ENCODE measurements at places on chromosomes 5 and 9. TPM values are rescaled to one million over a fixed set of nuclear protein-coding genes. Genes with fewer than 3 reads are reported as not detected.

DNA sequence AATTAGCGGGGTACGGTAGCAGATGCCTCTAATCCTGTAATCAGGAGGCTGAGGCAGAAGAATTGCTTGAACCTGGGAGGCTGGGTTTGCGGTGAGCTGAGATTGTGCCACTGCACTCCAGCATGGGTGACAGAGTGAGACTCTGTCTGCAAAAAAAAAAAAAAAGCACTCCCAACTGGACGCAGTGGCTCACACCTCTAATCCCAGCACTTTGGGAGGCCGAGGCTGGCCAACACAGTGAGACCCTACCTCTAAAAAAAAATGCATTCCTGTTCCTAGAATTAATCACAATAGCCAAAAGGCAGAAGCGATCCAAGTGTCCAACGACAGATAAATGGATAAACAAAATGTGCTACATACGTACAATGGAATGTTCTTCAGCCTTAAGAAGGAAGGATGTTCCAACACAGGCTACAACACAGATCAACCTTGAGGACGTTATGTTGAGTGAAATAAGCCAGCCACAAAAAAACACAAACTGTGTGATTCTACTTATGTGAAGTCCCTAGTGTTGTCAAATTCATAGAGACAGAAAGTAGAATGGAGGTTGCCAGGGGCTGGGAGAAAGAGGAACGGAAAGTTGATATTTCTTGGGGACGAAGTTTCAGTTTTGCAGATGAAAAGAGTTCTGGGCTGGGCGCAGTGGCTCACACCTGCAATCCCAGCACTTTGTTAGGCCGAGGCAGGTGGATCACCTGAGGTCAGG, 13.8 kb downstream of the FAM78A start:
- no peak for DNase-seq
- H3K27me3 ChIP-seq, result no peaks in the 10 kb centered on the region
- H3K27ac ChIP-seq, result peak overlapping the region; percentile 75
- peaks cover 54% of the 10 kb centered on the region for H3K4me1 ChIP-seq
- peaks cover 44% of the 10 kb centered on the region for H3K36me3 ChIP-seq

BAG1 gene
- total RNA-seq, result 63.8 TPM

DNA sequence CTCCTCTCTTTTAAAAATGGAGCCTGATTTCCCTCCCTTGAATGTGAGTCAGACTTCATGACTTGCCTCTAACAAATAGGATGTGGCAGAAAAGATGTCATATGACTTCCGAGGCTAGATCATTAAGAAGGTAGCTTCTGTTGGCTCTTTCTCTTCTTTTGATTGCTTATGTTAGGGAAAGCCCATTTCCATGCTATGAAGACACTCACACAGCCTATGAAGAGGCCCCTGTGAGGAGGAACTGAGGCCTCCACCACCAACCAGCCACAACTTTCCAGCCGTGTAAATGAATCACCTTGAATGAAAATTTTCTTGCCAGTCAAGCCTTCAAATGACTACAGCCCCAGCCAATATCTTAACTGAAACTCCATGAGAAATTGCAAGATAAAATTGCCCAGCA, 413.4 kb downstream of the TMEM38B start:
- peaks cover 2% of the 10 kb centered on the region for H3K27me3 ChIP-seq
- H3K4me3 ChIP-seq, result no peak overlapping the region
- no peak overlapping the region for H3K27ac ChIP-seq
- no peaks in the 10 kb centered on the region for H3K4me1 ChIP-seq

DNA sequence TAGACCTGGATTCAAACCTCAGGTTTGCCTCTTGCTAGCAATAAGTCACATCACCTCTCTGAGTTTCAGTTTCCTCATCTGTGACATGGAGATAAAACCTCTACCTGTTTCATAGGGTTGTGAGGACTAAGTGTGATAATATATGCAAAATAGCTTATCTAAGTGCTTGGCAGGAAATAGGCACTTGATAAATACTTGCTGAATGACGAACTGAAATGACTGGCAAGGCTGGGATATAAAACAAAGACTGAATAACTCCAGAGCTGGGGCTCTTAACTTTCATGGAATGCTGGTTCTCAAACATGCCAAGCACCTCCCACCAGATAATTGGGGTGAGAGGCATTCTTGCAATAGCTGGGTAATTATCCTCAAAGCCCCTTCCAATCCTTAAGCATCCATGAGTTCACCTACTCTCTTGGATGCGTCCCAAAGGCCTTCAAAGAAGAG, 87.6 kb downstream of the ADRB2 start:
- H3K27ac ChIP-seq, result no peak overlapping the region
- H3K36me3 ChIP-seq, result no peaks in the 10 kb centered on the region
- H3K4me3 ChIP-seq, result no peak overlapping the region
- peaks cover 7% of the 10 kb centered on the region for H3K27me3 ChIP-seq
- peaks cover 5% of the 10 kb centered on the region for H3K4me1 ChIP-seq

DNA sequence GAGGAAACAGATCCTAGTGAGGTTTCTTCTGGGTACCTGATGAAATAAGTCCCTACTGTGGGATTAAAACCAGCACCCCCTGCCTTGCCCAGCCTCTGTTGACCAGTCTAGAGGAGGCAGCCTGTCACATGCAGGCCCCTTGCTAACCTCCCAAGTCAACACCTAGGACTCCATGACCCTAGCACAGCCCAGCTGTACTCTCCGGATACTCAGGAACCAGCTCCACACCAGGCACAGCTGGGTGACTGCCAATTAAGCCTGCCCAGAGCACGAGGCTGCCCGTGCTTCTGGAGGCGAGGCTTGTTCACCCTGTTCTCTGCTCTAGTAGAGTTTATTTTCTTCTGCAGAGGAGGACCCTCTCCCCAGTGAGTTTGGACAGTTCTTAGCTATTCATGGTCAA, 92.5 kb downstream of the SNX24 start:
- H3K4me1 ChIP-seq, result peaks cover under 1% of the 10 kb centered on the region
- H3K27ac ChIP-seq, result no peak overlapping the region
- DNase-seq, result no peak
- H3K4me3 ChIP-seq, result no peak overlapping the region
- H3K36me3 ChIP-seq, result no peaks in the 10 kb centered on the region

DNA sequence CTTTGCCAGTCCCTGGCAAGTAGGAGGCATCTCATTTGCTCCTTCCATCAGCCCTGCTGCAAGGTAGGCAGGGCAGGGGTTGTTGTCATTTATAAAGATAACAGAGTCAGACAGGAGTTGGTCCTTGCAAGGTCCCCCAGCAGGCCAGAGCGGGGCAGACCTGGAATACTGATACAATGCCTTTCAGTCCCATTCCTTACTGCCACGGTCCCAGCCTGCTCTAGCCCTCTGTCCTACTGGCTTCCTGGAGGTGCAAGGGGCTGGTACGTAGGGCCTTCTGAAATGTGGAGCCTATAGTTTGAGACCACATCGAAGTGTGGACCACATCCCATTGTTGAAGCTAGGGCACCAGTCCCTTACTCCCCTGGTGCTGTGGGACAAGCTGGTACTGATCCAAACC, 42.8 kb upstream of the PITX1 start:
- DNase-seq, result no peak
- no peaks in the 10 kb centered on the region for H3K4me1 ChIP-seq
- H3K27me3 ChIP-seq, result peaks cover 24% of the 10 kb centered on the region
- no peak overlapping the region for H3K4me3 ChIP-seq
- no peak overlapping the region for H3K27ac ChIP-seq

DNA sequence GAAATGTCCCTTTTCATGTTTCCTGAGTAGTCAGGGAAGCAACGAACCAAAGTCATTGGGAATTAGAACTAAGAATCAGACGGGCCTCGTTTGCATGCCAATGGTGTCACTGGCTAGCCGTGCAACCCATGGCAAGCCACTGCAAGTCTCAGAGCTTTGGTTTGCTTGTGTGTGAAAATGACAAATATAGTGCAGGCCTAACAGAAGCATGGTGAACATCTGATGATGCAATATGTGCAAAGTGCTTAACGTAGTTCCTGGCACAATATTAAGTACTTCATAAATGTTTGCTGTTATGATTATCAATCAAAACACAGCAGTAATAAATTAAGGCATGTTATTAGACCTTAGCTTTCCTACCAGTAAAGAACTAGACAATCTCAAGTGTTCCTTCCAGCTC, 118.0 kb upstream of the TRIM32 start:
- H3K27me3 ChIP-seq, result no peaks in the 10 kb centered on the region
- no peak for DNase-seq
- no peaks in the 10 kb centered on the region for H3K36me3 ChIP-seq
- no peak overlapping the region for H3K4me3 ChIP-seq

DNA sequence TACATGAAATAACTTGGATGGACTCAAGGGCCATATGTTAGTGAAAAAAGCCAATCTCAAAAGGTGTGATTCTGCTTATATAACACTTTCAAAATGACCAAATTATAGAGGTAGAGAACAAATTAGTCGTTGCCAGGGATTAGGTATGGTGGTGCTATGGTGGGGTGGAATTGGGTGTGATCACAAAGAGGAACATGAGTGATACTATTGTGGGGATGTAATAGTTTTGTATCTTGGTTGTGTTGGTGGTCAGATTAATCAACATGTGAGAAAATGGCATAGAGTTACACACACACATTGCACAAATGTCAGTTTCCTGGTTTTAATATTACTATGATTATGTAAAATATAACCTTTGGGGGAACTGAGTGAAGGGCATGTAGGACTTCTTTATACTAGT, 31.9 kb downstream of the CAMK4 start:
- peaks cover 37% of the 10 kb centered on the region for H3K4me1 ChIP-seq
- H3K36me3 ChIP-seq, result peaks cover 31% of the 10 kb centered on the region
- no peak overlapping the region for H3K4me3 ChIP-seq
- no peaks in the 10 kb centered on the region for H3K27me3 ChIP-seq

DNA sequence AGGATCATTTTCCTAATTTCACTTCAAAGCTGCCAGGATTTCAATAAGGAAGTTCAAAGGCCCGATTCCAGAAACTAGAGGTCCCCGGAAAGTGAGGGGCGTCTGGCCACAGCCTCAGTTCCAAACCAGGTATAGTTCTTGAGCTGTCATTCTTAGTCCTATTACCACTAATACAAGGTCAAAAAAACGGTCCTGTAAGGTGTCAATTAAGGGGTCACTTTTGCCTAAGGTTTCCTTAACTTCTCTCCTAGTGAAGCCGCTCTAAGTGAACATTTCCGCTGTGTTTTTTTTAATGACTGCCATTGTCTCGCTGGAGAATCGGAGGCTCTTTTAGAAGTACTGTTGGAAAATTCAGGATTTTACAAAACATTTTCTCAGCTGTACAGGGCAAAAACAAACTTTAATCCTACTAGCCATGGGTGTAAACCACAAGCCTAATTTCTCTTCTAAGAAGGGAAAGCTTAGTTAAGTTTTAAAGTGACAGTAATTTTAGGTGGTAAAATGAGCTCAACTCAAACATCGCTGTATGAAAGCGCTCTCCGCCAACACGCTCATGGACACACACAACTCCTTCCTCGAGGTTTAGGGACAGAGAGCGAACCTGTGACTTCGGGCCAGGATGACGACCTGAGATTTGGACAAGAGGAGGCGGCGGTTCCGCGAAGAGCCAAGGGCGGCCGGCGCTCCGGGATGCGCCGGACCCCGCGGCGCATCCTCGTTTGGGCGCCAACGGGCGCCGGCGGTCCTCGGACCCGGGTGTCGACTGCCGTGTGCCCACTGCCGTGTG, 76.7 kb upstream of the IFNE start:
- H3K27ac ChIP-seq, result peak overlapping the region; percentile 83
- peaks cover 11% of the 10 kb centered on the region for H3K27me3 ChIP-seq
- peak overlapping the region; percentile 97 for H3K4me3 ChIP-seq

DNA sequence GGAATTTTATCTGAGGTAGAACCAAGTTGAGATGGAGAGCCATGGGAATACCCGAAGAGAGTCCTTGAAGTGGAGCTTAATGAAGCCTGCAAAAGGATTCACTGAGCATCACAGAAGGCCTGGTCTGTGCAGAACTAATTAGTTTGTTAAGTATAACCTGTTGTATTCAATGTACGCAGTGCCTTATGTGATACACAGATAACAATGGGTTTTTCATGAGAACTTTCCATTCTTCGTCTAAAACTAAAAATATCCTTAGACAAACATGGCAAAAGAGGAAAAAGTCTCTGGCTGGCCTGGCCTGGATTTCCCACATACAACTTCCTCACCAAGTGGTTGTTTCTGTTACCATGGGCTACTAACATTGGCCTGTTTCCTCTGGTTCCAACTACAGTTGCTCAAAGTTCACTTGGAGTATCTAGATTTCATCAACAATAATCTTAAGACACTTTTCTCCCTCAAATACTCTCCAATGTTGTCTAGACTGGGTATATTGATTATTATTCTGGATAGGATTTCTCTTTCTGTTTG, 237.6 kb upstream of the ZNF462 start:
- H3K4me3 ChIP-seq, result no peak overlapping the region
- DNase-seq, result no peak

- H3K4me3 ChIP-seq, result no peak overlapping the region
- H3K36me3 ChIP-seq, result peaks cover 3% of the 10 kb centered on the region
- no peak overlapping the region for H3K27ac ChIP-seq
- no peaks in the 10 kb centered on the region for H3K4me1 ChIP-seq
- DNase-seq, result no peak
- H3K27me3 ChIP-seq, result no peaks in the 10 kb centered on the region
Measured at GRCh38 chr5:100584069-100584468, 48.9 kb downstream of the FAM174A start.

TEX48 gene
- total RNA-seq, result not detected

PCDHA5 gene
- not detected for total RNA-seq

MLANA gene
- total RNA-seq, result not detected

TMED7 gene
- 52.5 TPM for total RNA-seq

RHOBTB3 gene
- total RNA-seq, result 0.06 TPM

All from activated naive CD8-positive, alpha-beta T cell treated with anti-CD3 and anti-CD28 coated beads, Interleukin-2, amount 10 ng/mL, durations not matched to agents 7 days and 5 days (primary cell).